Esophagus mucosa (tissue), 1 donor: ENCODE measurements at places on chromosomes 2 and 18. TPM values are rescaled to one million over a fixed set of nuclear protein-coding genes. Genes with fewer than 3 reads are reported as not detected.

ANKRD30B gene
- not detected for total RNA-seq

CYBRD1 gene
- 7.2 TPM for total RNA-seq

GKN1 gene
- total RNA-seq, result not detected

GULP1 gene
- 10.2 TPM for total RNA-seq

CD8B gene
- total RNA-seq, result not detected

DNA sequence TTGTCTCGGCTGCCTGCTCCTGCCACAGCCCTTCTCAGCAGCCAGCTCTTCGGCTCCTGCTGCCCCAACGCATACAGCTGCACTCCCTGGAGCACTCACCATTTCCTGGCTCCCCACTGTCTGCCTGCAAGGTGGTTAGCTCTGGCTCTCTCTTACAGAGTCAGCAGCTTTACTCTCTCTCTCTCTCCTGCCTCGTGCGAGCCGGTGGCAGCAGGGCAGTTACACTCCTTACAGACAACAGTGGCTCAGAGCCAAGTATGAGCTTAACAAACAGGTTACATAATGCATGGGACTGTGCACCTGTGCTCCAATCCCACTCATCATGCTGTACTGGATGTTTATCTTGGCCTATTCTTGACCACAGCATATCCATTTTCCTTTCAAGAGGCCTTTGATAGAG is 47.4 kb upstream of the DNAJC10 start:
- ATAC-seq, result peak; percentile 53

DNA sequence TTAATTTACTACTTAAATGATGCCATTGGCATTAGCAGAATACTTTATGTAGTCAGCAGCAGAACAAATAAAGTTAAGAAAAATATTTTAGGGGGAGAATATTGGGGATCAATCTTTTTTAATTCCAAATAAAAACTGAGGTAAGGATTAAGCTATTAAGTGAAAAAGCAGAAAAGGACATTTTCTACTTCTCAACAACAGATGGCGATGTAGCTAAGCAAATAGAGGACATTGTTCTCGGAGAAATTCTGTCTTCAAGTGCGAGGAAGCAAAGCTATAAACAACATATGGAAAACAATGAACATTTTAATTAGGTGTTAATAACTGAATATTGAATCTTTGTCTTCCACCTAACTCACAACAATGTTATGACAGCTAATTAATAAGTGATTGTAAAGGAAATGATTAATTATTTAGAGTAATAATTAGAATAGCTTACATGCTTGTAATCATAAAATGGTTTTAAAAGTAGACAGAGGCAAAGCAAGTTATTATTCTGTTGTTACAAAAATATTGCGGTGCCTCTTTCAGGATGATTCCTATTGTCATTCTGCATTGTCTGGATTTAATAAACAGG is 32.9 kb upstream of the CCDC93 start:
- no peak for ATAC-seq

GRCh38 chr18:26648509-26649192 is 100.3 kb upstream of the KCTD1 start:
- ATAC-seq, result no peak

- ATAC-seq, result no peak
These were observed 1.5 kb downstream of the SPOPL start for GRCh38 chr2:138503087-138503442.

DNA sequence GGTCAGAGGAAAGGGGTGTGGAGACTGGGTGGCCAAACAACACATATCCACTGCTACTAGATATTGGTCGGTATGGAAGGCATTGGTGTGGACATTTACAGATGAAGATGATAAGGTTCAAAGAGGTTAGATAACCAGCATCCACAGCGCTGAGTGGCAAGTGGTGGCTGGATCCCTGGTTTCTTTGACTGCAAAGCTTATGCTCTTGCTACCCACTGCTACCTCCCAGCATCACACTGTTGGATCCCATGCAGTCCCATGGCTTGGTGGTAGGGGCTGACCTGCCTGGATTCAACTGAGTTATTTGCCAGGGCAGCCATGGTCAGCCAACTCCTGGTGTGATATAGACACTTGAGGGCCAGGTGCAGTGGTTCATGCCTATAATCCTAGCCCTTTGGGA is 53.6 kb downstream of the DDX1 start:
- no peak for ATAC-seq

- ATAC-seq, result no peak
These were observed 1583.4 kb upstream of the PIK3C3 start for GRCh38 chr18:40371673-40372072.

DNA sequence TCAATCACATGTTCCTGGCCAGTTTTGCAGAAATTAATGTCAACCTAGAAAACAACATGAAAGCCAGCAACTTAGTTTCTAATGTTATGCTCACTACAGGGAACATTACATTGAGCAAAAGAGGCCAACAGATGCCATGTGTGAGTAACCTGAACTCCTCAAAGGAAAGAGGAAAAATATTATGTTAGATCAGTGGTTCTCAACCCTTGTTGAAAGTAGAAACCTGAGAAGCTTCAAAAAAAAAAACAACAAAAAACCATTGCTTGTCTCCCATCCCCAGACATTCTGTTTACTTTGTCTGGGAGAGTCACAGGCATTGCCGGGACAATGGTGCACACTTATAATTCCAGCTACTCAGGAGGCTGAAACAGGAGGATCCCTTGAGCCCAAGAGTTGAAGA is 57.7 kb downstream of the METTL4 start:
- no peak for ATAC-seq

DNA sequence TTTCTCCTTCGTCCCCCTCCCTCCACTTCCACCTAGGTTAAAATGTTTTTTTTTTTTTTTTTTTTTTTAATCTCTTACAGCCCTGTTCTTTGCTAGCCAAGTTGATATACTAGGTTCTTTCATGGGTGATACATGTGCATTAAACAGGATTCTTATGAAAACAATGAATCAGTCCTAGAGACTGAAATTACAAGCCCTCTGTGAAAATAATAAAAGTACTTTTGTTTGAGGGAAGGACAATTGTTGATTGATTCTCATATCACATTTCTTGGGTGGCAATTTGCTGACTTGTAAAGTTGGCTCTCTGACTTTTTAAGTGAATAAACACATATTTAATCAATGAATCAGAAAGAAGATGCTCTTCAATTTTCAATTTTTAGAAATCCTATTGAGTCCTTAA is 639.9 kb downstream of the LRP1B start:
- ATAC-seq, result no peak
